ENCODE measurements at places on chromosomes 12 and 14.

DNA sequence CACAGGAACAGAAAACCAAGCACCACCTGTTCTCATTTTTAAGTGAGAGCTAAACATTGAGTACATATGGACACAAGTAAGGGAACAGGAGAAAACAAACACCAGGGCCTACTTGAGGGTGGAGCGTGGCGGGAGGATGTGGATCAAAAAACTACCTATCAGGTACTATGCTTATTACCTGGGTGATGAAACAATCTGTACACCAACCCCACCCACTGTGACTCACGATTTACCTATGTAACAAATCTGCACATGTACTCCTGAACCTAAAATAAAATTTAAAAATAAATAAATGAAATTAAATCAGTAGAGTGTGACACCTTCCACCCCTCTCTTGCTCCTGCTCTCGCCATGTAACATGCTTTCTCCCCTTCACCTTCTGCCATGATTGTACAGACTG, 615.5 kb downstream of the RPL10L start:
- DNase-seq: no peak

DNA sequence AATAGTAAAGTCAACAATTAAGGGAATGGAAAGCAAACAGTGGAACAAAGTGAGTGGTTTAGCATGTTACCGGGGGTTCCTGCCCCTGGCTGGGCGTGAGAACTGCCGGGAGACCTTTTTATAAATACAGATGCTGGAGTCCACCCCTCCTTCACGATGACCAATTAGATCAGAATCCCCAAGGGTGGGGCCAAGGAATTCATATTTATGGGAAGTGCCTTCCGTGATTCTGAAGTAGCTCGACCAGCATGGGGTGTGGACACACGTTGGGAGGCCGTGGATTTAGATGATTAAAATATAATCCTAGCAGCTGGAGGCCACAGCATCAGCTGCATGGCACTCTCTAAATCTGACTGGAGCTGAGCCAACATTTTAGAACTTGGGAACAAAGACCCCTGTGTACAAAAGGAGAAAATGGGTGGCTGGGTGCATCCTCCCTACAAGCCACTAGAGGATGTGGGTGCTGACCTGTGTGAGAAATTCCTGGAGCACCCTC, 87.9 kb downstream of the SRRM4 start:
- no peak for DNase-seq

- no peak for DNase-seq
Observed at GRCh38 chr12:51837286-51837685, 11.2 kb downstream of the FIGNL2 start.

DNA sequence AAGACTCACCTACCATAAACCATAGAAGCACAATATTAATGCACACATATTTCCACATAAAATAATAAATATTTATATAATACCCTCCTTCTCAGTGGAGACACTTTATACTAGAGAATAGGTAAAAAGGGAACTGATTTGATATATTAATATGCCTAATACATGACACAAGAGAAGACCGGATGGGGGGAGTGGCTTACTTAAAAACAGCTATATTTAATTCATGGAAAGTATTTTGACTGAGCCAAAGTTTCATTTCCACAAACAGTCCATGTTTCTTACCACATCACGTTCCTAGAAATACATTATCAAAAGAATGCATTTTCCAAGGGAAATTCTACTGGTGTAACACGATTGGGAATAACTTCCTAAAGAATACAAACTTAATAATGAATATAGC, 63.4 kb downstream of the ITPR2 start:
- no peak for DNase-seq

- no peak for DNase-seq
Observed at GRCh38 chr12:182381-182892, 31.5 kb downstream of the SLC6A12 start.
